AG09319 (cell line): ENCODE measurements at places on chromosomes 11 and 22.
A peak's percentile ranks its signal among the peaks of the same experiment; 100 is the strongest.

DNA sequence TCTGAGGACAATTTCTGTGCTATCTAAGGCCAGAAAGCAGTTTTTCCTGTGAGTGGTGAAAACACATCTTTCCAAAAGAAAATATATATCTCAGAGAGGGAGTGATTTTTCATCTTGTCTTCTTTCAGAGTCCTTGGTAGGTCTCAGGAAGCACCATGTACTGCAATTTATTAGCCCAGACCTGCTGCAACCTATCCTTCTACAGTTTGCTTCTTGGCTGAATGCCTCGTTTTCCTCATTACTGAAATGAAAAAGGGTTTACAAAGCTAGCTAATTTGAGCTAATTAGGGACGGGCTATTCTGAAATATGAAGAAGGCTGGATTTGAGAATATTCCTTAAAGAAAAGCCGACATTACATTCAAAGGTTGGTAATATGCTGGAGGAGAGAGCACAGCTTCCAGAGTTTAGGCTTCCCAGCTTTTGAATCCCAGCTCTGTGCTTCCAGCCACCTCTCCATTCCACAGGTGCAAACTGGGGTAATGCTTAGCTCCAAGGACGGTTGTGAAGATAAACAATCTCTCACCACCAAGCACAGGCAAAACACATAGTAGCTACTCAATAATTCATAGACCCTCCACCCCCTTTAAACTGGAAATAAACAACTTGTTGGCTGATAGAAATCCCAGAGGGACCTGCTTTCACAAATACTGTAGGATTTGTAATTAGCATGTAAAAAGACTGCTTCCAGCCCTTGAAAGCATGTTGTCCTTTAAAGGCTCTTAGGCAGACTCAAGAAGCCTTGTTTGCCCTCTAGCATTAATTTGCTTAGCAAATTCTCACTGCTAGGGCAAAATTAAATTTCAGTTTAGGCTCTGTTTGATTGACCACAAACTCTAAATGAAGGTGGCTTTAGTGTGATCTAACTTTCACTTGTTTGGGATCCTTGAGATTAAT is 24.5 kb upstream of the SESN3 start:
- DNase-seq, result no peak

GRCh38 chr22:22369964-22370270 is 125.3 kb downstream of the VPREB1 start:
- no peak for DNase-seq

DNA sequence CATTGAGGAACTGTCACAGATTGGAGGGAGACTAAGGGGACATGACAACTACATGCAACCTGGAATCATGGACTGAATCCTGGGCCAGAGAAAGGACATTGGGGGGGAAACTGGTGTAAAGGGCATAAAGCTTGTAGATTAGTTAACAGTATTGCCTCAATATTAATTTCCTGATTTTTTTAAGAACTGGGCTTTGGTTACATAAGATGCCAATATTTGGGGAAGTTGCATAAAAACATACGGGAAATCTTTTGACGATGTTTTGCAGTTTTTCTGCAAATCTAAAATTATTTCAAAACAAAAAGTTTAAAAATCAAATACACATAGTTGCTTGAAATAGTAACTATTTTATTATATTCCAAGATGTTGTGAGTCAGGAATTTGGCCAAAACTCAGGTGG is 2.9 kb upstream of the FOLR3 start:
- DNase-seq, result no peak

- DNase-seq, result peak; percentile 71
Measured at GRCh38 chr11:86632499-86633269, 39.7 kb downstream of the ME3 start.

GRCh38 chr11:71246559-71246958 is 5.8 kb downstream of the SHANK2 start:
- DNase-seq, result no peak

- no peak for DNase-seq
Measured at GRCh38 chr11:59558270-59558643, 46.9 kb downstream of the OR4D9 start.

- no peak for DNase-seq
Measured at GRCh38 chr11:118876286-118876685, 7.4 kb upstream of the CXCR5 start.

DNA sequence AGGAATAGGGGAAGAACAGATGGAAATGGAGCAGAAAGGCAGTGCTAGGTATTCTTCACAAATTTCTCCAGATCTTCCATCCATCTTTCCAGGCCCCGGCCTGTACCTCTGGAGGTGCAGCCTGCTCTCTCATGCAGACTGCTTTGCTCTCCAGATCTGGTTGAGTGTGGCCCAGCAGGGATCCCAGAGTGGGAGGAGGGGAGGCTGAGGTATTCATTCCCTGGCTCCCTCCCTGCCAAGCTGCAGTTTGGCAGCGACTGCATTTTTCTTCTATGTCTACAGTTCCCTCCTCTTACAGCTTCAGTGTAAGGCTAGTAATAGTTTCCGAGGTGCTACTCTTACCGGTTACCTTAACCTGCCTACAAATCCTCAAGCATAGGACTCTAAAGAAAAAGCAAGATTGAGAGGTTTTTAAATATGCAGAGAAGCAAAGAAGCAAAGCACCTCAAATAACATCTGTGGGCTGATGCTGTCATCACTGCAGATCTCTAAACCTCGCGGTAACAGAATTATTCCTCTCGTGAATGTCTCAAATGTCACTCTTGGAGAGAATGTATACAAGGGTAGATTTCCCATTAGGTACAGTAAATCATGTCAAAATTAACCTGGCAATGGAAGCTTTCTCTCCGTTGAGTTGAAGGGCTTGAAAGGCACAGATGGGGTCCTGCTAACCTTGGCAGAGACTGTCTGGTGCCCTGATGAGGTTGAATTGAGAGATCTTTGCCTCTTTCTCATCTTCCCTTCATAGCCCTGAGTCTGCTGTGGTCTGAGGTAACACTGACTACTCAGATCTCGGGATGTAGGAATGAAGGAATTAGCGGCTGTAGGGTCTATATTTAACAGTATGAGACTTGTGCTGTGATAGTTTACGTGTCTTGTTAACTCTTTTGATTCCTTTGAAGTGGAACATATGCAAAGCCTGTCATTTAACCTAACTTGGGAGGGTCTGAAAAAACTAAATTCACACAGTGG is 297.9 kb upstream of the C11orf87 start:
- DNase-seq, result no peak
